ENCODE measurements at places on chromosomes 16 and 17.

DNA sequence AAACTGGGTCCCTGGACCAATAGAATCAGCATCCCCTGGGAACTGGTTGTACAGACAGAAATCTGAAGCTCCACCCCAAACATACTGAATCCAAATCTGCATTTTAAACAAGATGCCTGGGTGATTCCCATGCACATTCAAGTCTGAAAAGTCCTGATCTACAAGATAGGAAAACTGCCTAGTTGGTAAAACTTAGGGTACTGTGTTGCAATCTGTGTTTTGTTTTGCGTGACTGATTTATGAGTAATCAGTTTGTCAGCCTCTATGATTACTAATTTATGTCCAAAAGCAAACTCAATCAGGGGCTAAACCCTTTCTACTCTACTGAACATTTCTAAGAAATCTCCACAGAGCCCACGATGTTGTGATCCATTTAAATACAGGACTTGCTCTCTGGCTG lies 103.8 kb downstream of the YPEL2 start:
- DNase-seq = no peak

DNA sequence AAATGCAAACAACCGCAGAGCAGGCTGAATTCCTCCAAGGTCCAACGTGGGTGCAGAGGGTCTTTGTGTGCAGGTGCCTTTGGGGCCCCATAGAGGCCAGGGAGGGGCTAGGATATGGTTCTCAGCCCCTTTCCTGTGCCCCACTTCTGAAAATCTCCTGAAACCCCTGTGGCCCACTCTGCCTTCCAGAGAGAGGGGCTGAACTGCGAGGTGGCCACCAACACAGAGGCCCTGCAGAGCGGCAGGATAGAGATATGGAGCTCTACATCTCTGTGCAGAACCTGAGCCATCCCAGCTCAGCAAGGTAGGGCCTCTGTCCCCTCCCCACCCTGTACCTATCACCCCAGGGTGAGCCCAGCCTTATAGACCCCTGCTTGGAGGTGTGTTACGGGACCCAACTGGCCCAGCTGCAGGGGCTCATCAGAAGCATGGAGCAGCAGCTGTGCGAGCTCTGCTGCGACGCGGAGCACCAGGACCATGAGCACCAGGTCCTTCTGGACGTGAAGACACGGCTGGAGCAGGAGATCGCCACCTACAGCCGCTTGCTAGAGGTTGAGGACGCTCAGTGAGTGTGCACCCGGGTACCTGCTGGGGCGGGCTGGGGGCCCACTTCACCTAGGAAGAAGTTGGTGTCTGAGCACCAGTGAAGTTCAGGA lies 5.5 kb downstream of the USP6 start:
- peak; percentile 3 for DNase-seq

- DNase-seq = no peak
These were observed 42.6 kb upstream of the CDR2 start for GRCh38 chr16:22417019-22417418.

- no peak for DNase-seq
These were observed 113.0 kb downstream of the GOSR1 start for GRCh38 chr17:30590081-30590733.

GRCh38 chr17:43900183-43900857 lies 7.0 kb downstream of the MPP2 start:
- peak; percentile 96 for DNase-seq

DNA sequence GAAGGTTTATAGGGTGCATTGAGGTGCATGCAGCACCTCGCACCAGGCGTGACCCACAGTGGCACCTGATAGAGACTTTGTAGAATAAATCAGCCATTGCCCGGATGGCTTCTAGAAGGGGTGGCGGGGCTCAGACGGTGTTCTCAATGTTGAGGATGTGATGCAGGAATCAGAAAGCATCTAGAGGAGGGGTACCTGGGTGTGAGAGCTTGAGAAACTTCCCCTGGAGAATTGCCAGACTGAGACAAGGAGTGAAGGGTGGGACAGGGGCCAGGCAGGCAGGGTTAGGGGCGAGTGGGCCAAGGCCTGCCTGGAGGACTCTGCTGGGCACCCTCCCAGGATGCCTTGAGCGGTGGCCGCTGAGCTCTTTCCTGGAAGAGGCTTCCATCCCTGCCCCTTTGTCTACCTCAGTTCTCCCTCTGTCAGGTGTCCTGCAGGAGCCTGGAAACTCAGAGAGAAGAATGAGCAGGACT lies 9.3 kb upstream of the ADGRG1 start:
- DNase-seq = no peak

GRCh38 chr17:59897090-59897489 lies 4.2 kb downstream of the RPS6KB1 start:
- no peak for DNase-seq

- no peak for DNase-seq
These were observed 56.9 kb downstream of the PIGL start for GRCh38 chr17:16273929-16274339.

GRCh38 chr16:76910931-76911330 lies 280.1 kb upstream of the MON1B start:
- no peak for DNase-seq

GRCh38 chr17:44559634-44560554 lies 2.6 kb downstream of the FZD2 start:
- no peak for DNase-seq

GRCh38 chr16:9054460-9054859 lies 37.0 kb upstream of the HAPSTR1 start:
- DNase-seq = no peak

- DNase-seq = no peak
These were observed 10.8 kb upstream of the ZNF267 start for GRCh38 chr16:31862761-31863160.

DNA sequence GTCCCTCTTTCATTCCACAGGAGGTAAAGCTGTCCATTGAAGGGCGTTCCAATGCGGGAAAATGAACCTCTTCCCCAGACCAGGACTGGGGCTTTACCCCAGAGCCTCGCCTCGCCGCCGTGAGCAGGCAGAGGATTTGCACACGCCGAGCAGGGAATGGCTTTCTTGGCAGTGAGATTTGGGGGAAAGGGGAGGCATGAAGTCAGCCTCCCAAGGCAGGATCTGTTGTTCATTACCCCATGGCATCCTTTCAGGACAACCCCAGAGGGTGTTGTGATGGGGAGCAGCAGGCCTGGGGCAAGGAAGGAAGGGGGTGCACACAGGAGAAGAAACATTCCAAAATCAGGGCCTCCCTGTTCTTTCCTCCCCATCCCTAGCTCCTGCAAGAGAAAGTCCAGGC lies 6.0 kb downstream of the ATXN1L start:
- no peak for DNase-seq

- DNase-seq = no peak
These were observed 90.3 kb downstream of the RAB11FIP4 start for GRCh38 chr17:31481783-31482081.

- no peak for DNase-seq
These were observed 144.1 kb downstream of the PITPNC1 start for GRCh38 chr17:67520916-67521774.

DNA sequence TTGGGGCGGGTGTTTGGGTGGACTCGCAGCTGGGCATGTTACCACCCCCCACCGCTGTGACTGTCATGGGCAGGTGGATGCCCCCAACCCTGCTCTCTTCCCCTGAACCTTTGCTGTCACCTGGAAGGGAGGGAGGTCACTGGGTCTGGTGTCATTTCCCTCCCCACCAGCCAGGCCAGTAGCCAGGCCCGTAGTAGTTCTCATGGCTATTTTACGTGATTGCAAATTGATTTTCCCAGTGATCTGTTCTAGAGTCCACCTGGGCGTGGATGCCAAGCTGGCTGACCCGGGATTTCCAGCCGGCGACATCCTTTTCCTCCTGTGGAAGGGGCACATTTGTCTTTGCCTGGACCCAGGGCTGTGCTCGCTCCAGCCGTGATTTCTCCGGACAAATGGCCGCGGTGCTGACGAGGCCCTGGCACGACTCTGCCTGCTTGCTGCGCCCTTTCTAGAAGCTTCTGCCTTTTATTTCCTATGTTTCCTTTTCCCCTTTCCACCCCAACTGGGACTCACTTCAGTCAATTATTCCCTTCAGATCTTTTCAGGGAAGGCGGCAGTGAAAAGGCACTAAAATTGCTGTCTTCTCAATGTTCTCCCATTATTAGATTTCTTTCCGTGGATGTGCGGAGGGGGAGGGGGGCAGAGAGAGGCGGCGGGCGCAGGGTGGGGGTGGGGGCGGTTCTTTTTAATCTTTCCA lies 226.9 kb upstream of the CIBAR2 start:
- no peak for DNase-seq

DNA sequence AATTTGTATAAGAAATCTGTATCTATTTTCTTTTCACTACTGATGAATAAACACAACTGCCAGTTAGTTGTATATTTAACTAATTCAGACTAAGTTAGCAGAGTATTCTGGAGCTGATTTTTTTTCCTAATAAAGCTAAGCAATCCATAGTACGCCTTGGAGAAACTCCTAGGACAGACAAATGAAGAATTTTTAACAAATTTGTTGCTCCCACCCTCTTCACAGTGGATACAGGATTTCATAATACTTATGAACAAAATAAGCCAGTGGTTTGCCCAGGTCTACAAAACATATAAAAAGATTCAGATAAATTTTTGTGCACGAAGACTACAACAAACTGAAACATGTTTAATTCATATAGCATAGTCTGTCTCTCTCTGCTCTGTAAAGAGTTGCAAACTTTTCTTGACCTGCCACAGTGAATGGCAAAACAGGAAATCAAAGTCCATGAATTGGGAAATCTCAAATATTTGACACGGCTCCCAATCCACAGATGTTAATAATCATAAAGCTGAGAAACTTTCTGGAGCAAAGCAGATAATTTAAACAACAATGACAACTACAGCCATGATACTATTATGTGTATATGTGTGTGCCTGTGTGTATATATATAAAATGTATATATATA lies 594 bp upstream of the ABCA6 start:
- DNase-seq = no peak

GRCh38 chr16:47940466-47940865 lies 215.3 kb downstream of the ABCC12 start:
- DNase-seq = peak; percentile 11

- DNase-seq = no peak
These were observed 9.5 kb downstream of the TAX1BP3 start for GRCh38 chr17:3658784-3659449.

DNA sequence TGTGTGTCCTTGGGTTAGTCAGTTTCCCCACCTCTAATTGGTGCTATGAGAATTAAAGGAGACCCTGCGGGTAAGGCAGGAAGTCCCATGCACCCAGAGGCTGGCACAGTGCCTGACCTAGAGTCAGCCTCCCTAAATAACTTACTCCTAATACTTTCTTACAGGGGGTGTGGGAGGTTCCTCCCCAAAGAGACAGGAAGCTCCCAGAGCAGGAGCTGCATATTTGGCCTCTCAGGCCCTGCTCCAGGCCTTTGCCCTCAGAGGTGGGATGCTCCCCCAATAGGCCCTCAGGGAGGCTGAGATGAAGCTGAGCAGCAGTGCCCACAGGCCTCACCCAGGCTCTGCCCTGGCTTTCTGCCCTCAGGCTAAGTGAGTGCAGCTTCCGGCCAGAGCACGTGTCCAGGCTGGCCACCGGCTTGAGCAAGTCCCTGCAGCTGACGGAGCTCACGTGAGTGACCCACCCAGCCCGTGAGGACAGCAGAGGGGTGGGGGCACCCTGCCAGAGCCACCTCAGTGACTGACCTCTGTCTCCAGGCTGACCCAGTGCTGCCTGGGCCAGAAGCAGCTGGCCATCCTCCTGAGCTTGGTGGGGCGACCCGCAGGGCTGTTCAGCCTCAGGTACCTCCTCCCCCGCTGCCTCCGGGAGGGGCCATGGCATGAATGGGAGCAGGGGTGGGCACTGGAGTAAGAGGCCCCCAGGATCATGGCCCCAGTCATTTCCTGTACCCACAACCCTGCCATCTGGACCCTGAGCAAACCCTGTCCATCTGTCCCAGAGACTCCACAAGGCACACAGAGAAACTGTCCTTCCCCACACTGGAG lies 31.1 kb upstream of the CPNE2 start:
- DNase-seq = peak; percentile 49

DNA sequence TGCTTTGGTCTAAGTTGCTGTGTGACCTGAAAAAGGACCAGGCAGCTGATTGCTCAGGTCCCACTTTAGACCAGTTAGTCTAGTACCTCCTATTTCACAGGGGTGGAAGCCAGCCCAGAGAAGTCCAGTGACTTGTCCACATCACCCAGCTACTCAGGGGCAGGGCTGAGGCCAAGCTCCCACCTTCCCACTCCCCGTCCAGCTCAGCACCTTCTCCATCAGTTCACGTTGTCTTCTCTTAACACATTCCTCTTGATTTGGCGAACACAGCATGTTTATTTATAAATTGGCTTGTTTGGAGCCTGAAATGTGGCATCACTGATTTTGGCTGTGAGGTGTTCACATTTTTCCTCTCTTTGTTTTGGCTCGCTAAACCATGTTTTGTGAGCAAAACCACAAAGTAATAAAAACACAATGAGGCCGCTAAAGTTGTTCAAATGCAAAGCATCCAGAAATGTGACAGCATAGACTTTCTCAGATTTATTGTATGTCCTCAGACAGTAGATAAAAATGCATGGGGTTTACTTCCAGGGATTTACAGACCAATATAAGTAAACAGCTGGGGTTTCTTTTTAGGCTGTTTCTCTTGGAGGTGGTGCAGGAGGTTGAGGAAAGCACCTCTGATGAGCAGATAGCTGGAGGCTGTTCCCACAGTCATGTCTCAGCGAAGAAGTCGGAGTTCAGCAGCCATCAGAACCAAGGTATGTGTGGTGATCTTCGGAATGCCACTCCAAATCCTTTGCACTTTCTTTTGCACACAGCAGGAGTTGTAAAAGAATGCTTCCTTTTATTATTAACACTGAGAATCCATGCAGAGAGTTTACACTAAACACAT lies 88.4 kb downstream of the PLXDC1 start:
- DNase-seq = no peak

- peak; percentile 20 for DNase-seq
These were observed 7.1 kb downstream of the IRX5 start for GRCh38 chr16:54937671-54938211.

DNA sequence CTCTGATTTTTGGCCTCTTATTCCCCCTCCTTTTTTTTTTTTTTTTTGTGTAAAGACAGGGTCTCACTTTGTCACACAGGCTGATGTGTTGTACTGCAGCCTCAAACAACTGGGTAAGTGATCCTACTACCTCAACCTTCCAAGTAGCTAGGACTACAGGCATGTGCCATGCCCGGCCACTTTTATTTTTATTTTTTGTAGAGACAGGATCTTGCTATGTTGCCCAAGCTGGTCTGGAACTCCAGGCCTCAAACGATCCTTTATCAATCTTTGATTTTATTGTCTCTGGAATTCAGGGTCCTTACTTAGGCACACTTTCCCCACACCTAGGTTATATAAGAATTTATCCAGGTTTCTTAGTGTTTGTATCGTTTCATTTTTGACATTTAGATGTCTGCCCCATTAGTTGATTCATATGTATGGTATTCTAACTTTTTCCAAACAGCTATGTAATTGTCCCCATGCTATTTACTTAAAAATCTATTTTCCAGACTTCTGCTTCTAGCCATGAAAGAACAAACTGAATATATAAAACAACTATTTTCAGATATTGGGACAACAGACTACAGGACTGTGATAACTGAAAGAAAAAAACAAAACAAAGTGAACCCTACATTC lies 13.9 kb downstream of the CMC2 start:
- no peak for DNase-seq

- DNase-seq = no peak
These were observed 348.1 kb downstream of the FOXL1 start for GRCh38 chr16:86926181-86927094.

All from WERI-Rb-1 (cell line).